ENCODE measurements at places on chromosomes 13 and 19.

DNA sequence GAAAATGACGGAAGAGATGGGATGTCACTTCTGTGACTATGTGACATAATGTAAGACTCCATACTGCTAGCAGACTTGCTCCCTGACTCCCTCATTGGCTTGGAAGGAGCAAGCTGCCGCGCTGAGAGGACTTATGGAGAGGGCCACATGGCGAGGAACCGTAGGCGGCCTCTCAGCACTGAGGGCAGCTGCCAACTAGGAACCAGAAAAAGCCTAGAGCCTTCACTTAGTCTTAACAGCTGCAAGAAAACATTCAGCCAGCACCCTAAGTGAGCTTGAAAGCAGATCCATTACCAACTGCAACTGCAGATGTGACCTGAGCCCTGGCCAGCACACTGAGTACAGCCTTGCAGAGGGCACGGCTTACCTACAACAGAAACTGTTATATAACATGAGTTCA is 33.9 kb downstream of the USP12 start:
- no peak for DNase-seq

DNA sequence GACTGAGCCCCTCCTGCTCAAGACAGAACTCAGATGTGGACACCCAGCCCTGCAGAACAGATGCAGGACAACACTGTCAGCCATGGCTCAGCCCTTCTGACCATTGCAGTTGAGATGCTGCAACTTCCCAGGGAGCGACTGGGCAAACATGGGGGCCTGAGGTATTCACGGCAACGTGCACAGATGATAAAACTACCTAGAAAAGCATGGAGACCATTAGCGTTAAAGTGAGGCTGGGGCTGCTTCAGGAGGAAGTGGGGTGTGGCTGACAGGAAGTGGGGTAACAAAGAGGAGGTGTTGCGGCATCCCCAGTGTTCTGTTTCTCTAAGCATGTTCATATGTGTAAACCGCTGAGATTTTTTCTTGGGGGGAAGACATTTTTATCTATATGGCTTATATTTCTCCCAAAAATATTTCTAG is 1.3 kb upstream of the SIGLEC9 start:
- no peak for DNase-seq

DNA sequence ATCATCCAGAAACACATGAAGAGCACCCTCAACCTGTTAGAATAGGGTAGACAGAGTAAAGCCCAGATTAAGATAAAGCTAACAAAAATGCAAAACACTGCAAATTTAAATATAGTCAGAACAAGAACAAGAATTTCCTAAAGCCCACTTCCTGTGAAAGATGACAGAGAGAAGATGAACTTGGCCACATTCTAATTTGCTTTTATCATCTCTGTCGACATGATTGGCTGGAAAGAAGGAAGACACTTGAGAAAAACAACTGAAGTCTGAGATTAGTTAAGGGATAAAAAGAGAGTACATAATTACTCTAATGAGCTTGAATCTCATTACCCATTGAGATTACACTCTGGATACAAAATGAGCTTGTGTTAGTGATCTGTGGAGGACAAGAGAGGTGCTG is 537.6 kb downstream of the KLF5 start:
- DNase-seq: no peak

DNA sequence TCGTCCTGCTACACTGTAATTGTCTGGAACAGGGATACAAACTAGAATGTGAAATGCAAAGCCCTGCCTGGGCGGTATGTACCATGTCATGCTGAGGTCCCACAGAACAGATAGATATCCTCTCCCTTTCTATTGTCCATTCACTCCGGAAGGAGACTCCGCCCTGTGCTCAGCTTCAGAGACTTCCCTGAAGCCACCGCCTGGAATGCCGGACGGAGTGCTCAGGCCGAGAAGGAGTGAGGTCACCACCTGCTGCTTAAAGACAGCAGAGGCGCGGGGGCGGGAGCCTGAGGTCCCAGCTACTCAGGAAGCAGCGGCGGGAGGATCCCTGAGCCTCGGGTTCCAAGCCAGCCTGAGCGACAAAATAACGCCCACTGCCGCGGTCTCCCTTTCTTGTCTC is 890 bp upstream of the ZNF611 start:
- no peak for DNase-seq

DNA sequence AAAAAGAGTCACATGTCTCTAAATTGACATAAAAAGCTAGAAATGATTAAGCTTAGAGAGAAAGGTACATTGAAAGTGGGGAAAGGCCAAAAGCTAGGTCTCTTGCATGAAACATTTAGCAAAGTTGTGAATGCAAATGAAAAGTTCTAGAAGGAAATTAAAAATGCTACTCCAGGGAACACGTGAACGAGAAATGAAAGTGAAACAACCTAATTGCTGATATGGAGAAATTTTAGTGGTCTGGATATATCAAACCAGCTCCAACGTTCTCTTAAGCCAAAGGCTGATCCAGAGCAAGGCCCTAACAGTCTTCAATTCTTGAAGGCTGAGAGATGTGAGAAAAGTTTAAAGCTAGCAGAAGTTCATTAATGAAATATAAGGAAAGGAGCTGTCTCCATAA is 419.8 kb downstream of the SLITRK6 start:
- DNase-seq: no peak

- no peak for DNase-seq
These were observed 211.6 kb downstream of the DNAJC15 start for GRCh38 chr13:43235028-43235427.

GRCh38 chr13:110799246-110800236 is 86.0 kb downstream of the ING1 start:
- no peak for DNase-seq

DNA sequence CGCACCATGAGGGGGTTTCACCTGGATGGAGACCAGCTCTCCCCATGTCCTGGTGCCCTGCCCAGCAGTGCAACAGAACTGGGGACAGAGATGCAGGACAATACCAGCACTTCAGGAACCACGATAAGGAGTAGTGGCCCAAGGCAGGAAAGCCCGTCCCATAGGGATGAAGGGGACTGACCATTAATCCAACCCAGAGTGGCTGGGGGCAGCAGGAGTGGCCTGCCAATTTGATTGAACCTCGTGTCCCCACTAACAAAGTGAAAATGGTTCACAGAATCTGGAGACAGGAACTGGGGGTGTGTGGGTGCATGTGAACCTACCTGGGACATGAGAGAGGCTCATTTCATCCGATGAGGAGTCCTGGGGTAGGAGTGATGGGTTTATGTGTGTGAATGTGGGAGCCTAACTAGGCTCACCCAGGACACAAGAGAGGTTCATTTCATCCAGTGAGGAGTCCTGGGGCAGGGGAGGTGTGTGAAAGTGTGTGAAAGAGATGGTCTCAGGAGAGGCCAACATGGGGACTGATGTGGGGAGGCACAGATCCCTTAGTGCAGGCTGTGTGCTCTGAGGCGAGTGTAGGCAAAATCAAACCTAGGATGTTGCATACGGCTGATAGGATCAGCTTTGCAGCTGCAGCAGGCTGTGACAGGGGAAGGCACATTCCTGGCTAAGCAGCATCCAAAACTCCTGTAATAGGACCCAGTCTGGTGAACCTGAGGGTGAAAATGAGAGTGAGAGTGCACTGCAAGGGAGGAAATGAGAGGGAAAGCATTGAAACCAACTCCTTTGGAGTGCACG is 98.2 kb downstream of the ZNF429 start:
- no peak for DNase-seq

DNA sequence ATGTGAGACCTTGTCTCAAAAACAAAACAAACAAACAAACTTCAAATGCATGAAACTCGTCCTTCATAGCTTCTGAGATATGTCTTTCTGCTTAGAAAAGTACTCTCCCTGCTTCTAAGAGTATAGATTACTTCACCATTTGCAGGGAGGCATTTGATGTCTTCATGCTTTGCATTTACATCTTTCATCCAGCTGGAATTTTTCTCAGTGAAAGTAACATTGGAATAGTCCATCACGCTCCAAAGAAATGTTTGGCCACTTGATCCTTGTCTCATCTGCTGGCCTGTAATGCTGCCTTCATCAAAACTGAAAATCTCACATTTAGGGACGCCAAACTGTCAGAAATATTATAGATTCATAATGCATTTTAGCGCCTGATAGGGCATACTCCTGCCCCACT is 19.2 kb downstream of the PNMA8A start:
- DNase-seq: no peak

- DNase-seq: no peak
These were observed 3.8 kb upstream of the RAB20 start for GRCh38 chr13:110565296-110565695.

- DNase-seq: no peak
These were observed 18.2 kb upstream of the GTF2F2 start for GRCh38 chr13:45102136-45102507.

GRCh38 chr13:99689955-99690354 is 188.7 kb downstream of the TM9SF2 start:
- no peak for DNase-seq

GRCh38 chr13:35481777-35482176 is 5.3 kb upstream of the MAB21L1 start:
- DNase-seq: no peak

GRCh38 chr13:74889321-74889720 is 592.6 kb downstream of the TBC1D4 start:
- no peak for DNase-seq

DNA sequence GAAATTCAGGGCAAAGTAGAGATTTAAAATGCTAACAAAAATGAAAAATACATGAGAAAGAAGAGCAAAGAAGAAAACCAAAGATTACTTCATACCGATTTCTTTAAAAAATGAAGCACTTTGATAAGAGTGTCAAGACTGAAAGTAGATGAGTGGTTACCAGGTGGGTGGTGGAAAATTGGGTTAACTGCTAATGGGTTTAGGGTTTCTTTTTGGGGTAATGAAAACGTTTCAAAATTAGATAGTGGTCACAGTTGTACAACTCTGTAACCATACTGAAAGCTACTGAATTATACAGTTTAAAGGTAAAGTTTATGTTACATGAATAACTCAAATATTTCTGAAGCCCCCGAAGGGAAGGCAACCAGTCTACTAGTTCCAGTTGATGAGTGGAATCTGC is 179.4 kb downstream of the NDFIP2 start:
- no peak for DNase-seq

DNA sequence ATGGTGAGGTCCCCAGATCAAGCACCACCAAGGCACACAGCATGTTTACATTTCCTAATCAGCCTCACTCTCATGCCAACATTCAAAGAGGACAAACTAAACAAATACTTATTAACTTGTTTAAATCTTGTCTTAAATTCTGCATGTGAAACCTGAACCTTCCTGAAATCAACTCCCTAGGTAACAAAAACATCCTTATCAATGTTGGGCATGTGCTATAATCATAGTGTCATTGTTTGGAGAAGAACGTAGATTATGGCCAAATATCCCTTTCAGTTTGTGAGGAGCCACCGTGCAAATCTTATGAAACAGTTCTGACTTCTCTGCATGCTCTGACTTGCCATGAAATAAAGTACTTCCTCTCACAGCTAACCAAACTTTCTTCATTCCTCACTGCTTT is 123.8 kb downstream of the NDFIP2 start:
- DNase-seq: no peak

DNA sequence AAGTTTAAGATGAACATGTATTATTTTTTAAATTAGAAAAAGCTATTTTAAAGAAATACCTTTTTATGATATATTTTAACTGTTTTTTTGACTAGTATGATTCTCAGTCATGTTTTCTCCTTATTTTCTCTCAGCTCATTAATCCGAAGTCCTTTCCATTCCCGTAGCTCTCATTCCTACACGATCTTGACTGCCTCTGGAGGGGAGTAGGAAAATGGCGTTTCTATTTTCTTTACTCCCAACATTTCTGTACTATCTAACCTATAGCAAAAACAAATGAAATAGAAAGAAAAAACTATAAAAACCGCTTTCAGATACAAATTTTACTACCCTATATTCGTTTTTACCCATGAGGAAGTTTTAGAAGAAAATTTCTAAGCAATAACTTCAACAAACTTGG is 343.8 kb downstream of the RBM26 start:
- no peak for DNase-seq

DNA sequence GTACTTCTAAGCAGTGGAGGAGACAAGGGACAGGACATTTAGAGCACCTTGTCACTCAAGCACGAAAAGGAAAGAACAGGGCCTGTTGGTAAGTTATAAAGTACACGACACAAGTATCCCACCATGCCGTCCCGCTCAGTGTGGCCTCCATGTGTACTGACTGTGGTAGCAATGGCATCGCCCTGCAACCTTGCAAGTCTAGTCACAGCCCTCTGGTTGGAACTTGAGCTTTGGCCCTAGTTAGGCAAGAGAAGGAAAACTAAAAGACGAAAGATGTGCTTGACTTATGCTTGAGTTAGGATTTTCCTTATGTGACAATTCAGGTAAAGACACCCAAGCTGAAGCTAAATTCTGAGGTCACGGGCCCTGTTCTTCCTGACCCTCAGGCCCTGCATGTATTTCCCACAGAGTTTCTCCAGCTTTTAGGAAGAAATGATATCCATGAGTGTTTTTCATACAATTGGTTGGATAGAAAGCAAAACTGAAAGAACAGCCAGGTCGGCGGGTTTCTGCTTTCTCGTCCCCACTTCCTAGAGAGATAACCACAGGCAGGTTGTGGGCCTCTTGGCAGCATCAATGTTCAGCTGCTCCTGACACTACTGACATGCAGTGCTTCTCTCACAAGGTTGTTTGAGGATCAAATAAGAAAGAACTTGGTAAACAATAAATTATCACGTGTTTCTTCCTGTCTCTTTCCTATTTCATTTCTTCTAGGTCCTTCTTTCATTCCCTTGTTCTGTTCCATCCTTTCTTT is 216.2 kb downstream of the IRS2 start:
- DNase-seq: no peak

DNA sequence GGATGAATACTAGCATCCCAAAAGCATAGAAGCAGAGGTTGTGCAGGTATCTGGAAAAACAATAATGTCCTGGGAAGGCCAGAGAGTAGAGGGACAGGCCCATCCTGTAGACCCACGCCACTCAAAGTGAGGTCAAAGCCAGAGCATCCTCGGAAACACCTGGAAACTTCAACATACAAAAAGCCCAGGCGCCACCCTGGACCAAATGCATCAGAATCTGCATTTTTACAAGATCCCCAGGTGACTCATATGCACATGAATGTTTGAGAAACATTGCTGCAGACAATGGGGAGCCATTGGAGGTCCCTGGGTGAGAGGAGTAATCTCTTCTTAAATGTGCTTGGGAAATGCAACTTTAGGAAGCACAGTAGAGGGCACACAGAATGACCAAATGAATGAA is 684.1 kb downstream of the DIAPH3 start:
- no peak for DNase-seq

DNA sequence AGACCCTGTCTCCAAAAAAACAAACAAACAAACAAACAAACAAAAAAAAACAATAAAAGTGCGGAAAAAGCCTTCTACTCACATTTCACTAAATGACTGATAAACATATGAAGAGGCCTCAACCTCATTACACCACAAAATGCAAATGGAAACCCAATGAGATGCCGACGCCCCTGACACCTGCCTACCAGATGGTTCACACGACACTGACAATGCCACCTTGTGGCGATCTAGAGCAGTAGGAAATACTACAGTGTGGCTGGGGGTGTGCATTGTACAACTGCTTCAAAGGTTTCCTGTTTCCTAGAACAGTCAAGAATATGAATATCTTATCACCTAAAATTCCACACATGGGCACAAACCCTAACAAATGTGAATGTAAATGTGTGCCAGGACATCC is 14.0 kb downstream of the SCGB2B2 start:
- DNase-seq: peak; percentile 6

- DNase-seq: no peak
These were observed 100.6 kb upstream of the FRY start for GRCh38 chr13:31930901-31931522.

GRCh38 chr13:114024603-114025404 is 50.9 kb upstream of the C13orf46 start:
- DNase-seq: no peak

Data from NCI-H1092 (cell line).